ENCODE measurements at places on chromosomes 11 and 22.

GRCh38 chr11:11756718-11757117, 85.1 kb upstream of the USP47 start:
- DNase-seq, result no peak

GRCh38 chr11:31050061-31050765, 319.3 kb downstream of the DCDC1 start:
- no peak for DNase-seq

GRCh38 chr11:113532697-113533424, 57.7 kb upstream of the DRD2 start:
- peak; percentile 78 for DNase-seq

DNA sequence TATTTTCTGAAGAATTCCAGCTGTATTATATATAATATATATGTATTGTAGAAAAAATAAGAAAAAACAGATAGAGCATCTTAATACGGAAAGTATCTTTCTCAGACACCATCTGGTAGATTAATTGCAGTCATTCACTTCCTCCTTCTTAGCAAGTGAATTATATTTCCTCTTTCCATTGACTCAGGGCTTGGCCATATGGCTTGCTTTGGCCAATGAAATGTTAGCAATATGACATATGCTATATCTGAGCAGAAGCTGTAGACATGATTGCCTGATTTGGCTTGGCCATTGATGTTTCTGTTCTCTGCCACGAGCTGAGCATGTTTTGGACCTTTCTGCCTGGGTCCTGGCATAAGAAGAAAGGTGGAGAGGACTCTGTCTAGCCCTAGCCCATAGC, 34.4 kb upstream of the ZBED5 start:
- DNase-seq, result no peak

GRCh38 chr11:84795698-84796097, 831.4 kb downstream of the DLG2 start:
- DNase-seq, result no peak

- peak; percentile 68 for DNase-seq
These were observed 41.5 kb upstream of the HSPA8 start for GRCh38 chr11:123103326-123103980.

DNA sequence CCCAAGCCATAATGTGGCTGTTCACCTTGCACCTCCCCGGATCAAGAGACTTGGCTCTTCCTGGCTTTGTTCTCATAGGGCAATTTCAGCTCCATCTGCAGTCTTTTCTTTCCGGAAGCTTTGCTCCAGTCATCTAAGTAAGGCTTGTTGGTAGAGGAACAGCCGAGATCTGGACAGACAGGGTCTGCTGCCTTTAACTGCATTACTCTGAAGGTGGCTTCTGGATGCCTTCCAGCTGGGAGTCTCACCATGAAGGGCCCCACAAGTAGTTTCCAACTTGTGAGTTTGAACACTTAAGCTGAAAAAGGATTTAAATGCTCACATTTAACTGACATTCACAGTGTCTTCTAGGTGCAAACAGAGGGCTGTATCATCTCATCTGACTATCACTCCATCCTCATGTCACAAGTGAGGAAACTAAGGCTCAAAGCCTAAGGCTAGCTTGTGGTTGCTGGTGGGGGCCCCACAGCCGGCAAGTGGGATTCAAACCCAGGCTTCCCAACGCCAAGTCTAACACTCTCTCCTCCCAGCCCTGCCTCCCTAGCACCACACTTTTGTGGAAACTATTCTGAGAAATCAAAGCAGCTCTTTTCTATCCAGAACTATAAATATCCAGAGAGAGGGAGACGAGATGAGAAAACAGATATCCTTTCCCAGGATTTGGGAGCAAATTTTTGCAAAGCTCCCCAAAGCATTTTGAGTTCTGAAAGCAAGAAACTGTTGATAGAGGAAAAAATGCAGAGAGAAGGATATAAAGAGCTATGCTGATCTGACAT, 58.4 kb downstream of the GALNT18 start:
- DNase-seq, result no peak

- peak; percentile 78 for DNase-seq
These were observed 4.7 kb downstream of the TPST2 start for GRCh38 chr22:26585104-26585790.

GRCh38 chr22:39731881-39732555, 161.5 kb downstream of the CACNA1I start:
- DNase-seq, result peak; percentile 27

GRCh38 chr11:78313898-78314297, 103.7 kb downstream of the GAB2 start:
- DNase-seq, result no peak

- DNase-seq, result no peak
These were observed 25.2 kb downstream of the CWC15 start for GRCh38 chr11:94948070-94948617.

DNA sequence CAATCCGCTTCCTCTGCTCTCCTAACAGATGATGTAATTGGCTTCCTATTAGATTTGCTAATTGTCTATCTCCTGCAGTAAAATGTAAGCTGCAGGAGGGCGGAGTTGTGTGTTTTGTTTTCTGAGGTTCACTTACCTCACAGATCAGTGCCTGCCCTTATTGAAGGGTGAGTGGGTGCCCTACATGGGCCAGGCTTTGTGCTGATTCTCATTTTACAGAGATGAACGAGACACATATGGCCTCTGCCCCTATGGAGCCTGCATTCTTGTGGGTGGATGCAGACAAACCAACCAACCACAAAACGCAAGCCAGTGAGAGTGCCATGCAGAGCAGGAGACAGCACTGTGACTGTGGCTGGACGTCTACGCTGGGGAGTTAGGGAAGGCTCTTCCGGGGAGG, 9.9 kb downstream of the TESMIN start:
- DNase-seq, result no peak

DNA sequence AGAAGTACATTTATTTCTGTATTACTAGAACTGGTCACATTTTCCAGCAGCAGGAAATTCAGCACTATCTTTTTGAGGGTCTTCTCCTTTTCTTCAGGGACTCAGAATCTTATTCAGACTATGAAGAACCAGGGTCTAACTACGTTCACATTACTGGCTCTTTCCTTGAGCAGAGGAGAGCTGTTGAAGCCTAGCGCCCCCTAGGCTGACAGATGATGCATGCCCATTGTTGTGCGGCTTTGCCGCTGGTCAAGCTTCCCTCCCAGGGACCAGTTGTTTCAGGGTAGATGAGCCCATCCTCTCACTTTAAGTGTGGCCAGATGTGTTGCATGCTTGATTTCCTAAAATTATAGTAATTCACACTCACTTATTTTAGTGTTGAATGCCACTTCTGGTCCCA, 168.2 kb upstream of the PDGFD start:
- DNase-seq, result no peak

DNA sequence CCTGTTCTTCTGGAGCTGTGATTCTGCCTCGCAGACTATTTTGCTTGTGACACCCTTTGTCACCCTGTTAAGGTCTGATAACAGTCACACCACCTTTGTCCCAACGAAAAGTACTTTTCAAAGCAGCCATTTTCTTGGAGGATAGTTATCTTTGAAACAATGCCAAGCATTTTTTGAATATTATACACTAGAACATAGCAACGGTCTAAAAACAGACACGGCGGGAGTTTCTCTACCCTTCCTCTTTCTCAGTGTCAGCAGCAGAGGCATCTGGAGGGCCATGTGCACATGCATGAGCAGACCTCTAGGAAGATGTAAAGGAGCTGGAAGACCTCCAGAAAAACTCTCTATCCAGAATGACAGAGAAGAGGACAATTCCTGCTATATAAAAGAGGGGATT, 86.5 kb downstream of the TRPC6 start:
- DNase-seq, result no peak

DNA sequence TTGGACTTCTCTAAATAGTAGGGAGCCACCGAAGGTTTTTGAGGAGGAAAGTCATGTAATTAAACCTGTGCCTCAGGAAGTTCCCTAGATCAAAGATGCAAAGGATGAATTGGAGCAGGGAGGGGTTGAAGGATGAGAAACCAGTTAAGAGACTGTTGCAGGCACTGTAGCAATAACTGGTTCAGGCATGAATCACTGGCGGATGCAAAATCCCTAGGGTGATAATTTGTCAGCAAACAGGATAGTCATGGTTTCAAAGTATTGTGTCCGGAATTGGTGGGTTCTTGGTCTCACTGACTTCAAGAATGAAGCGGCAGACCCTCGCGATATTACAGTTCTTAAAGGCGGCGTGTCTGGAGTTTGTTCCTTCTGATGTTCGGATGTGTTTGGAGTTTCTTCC, 19.9 kb downstream of the TRIOBP start:
- DNase-seq, result no peak

- peak; percentile 71 for DNase-seq
These were observed 2.0 kb downstream of the TENM4 start for GRCh38 chr11:79438631-79439409.

GRCh38 chr11:1283091-1283511, 26.3 kb downstream of the TOLLIP start:
- DNase-seq, result no peak

- no peak for DNase-seq
These were observed 336.8 kb downstream of the KCNA4 start for GRCh38 chr11:29679996-29680395.

DNA sequence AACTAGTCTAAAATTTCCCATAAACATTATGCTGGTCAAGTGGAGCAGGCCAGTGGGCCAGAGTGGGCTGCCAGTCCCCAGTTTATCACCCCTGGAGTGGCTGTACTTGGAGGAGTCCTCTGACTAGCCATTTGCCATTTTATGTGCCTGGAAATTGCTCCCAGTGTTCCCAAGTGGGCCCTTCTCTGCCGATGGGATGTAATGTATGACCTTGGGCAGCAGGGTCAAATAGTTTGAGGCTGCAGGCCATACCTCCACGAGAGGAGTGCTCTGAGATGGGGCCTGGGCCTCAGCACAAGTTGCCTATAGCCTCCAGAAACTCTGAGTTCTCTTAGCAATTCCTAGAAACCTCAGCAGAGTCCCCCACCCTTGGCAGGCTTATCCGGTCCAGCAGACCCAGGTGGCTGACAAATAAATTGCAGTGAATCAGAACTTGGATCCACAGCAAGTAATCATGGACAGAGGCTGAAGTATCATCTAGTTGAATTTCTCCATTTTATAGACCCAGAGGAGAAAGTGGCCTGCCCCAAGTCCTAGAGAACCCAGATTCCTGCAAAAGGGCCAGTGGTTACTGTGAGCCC, 17.8 kb upstream of the PATZ1 start:
- DNase-seq, result no peak

DNA sequence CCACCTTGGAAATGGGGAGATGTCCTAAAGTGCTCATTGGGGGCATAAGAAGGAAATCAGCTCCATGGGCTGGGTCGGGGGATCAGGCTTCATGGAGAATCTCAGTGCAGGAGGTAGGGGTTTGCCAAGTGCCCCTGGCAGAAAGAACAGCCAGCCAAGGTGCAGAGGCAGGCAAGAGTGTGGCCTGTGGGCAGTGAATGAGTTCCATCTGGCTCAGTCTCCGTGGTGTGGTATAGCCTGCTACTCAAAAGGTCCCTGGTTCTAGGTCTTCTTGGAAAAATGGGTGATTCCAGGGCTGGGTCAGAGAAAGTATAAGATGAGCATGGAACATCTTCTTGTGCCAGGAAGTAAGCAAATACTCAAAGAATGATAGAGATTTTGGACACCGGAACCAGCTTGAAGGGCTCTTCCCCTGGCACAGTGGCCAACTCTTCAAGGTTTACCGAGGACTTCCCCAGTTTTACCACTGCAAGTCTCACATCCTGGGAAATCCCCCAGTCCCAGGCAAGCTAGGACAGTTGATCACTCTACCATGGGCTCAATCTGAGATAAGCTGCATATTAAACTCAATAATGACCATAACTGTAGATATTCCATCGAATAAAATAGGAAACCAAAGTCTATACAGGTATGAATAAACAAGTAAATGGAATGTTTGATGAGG, 10.6 kb upstream of the ARAP1 start:
- DNase-seq, result no peak

Data from tibial artery (tissue), 4 donors.